ENCODE measurements at places on chromosomes 5 and 9.

- DNase-seq: no peak
Observed at GRCh38 chr9:81146684-81147337, 542.5 kb downstream of the TLE1 start.

DNA sequence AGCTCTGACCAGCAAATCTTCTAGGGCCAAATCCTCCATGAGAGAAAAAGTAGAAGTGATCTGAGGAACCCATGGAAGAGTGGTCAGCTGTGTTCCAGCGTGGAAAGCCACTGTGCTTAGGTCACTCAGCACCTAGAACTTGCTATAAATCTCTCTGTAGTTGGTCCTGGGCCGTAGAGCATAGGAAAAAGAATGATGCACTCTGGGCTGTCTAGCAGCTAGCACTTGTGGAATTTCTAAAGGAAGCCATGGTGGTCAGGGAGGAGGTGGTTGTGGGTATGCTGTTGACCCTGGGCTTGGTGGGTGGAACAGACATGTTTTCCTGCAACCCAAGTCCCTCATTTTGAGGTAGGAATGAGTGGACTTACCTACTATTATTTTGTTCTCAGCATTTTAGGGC is 48.1 kb downstream of the GGTA1 start:
- no peak for DNase-seq

GRCh38 chr5:109739741-109740728 is 50.3 kb downstream of the MAN2A1 start:
- no peak for DNase-seq

- DNase-seq: no peak
Observed at GRCh38 chr5:58640011-58640410, 57.1 kb downstream of the RAB3C start.

GRCh38 chr5:149114403-149115312 is 26.6 kb upstream of the ABLIM3 start:
- peak; percentile 12 for DNase-seq

DNA sequence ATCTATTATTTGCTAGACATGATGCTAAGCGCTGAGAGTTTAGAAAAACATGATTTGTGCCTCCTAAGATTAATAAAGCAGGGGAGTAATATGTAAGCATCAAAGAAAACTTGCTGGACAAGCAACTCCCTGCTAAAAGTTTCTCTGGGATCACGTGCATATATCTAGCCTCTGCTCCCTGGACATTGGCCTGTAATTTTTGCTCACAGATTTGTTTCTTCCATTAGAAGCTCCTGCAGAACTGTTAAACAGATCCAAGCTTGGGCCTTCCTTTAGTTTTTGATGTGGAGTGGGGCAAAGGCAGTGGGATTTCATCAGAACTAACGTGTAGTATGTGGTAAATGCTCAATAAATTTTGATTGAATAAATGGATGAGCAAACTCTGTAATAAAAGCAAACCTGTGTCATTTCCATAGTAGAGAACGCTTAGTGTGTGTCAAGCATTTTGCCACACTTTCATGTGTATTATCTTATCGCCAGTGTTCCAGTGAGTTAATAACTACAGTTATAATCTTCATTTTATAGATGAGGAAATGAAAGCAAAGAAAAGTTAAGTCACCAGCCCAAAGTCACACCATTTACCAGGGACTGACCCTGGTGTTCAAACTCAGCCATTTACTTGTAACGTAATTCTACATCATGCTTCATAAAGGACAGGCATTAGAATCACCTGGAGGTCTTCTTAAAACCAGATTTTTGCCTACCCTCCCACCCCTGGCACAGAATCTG is 100.3 kb downstream of the PCSK5 start:
- DNase-seq: no peak

GRCh38 chr5:111142932-111143331 is 50.8 kb downstream of the WDR36 start:
- no peak for DNase-seq

DNA sequence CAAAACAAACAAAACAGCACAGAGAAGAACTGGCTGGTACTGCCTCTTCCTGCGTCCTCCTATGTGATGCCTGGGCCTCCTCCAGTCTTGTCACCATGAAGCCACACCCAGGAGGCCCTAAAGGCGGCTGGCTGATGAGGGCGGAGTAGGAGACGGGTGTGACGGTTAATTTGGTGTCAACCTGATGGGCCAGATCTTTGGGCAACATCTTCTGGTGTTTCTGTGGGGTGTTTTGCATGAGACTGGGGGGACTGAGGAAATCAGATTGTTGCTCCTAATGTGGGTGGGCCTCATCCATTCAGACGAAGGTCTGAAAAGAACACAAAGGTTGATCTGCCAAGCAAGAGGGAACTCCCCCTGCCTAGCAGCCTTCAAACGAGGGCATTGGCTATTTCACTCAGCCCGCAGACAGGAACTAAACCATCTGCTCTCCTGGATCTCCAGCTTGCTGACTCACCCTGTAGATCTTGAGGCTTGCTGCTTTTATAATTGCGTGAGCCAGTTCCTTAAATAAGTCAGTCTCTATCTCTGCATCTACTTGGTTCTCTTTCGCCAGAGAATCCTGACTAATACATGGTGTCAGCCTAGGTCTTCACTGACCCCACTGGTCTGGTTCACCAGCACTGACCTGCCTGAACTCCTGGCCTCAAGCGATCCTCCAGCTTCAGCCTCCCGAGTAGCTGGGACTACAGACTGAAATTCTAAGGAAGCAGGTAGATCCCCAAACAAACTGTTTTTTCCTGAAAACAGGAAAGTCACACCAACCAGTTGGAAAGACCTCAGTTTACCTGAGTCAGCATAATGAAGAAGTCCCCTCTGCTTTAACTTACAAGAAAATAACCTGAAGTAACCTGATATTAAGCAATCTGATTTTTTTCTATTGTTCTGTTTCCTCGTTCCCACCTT is 12.8 kb upstream of the ZFP62 start:
- DNase-seq: no peak

- no peak for DNase-seq
Observed at GRCh38 chr5:116542619-116543018, 32.0 kb downstream of the SEMA6A start.

GRCh38 chr9:94908583-94909249 is 182.2 kb downstream of the AOPEP start:
- no peak for DNase-seq

GRCh38 chr9:71830929-71831328 is 62.6 kb upstream of the CEMIP2 start:
- no peak for DNase-seq

DNA sequence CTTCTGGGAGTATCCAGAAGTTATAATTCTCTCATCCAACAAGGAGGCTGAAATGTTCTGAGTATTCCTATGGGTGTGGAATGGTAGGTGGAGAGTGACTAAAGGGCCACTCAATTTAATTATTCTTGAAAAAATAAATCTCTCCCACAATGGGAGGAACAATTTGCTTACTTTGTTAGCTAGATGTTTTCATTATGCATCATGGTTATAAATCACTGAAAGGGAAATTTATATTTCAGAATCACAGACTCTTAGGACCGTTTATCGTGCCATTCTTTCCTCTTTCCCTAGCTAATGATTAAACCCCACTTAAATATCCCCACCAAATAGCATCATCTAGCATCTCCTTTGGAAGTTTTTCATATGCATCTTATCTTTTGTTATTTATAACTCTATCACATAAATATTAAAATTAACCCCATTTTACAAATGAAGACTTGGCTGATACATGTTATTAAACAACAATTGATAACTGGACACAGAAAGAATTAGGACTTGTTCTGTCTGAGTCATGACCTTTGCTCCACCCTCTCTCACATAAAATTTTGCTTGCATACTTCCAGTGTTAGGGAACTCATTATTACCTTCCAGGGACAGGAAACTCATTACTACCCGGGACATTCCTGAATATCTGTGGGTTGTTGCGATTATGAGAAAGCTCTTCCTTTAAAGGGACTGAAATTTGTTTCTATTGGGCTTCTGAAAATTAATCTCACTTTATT is 94.9 kb upstream of the NMUR2 start:
- no peak for DNase-seq

DNA sequence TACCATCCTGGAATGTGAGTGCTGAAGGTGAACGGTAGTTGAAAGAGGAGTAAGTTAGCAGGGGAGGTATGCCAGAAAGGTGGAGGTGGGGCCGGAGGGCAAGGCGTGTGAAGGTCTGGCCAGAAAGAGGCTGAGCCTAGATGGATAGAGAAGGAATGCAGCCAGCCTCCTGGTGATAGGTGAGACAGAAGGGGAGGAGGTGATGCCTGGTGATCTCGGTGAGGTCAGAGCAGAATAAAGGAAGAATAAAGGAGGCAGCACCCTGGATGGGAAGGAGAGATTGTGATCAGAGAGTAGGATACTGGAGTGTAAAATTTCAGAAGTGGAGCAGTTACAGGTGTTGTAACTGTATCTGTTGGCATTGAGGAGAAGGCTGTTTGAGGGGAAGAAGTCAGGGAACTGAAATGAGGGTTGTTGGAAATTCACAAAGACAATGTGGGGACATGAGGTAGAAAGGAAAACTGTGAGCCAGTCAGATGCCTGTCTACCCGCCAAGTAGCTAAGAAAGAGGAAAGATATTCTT is 2.0 kb downstream of the GNG10 start:
- DNase-seq: no peak

- DNase-seq: no peak
Observed at GRCh38 chr5:35171078-35171477, 59.2 kb downstream of the PRLR start.

- no peak for DNase-seq
Observed at GRCh38 chr5:67246546-67247268, 50.1 kb upstream of the CD180 start.

DNA sequence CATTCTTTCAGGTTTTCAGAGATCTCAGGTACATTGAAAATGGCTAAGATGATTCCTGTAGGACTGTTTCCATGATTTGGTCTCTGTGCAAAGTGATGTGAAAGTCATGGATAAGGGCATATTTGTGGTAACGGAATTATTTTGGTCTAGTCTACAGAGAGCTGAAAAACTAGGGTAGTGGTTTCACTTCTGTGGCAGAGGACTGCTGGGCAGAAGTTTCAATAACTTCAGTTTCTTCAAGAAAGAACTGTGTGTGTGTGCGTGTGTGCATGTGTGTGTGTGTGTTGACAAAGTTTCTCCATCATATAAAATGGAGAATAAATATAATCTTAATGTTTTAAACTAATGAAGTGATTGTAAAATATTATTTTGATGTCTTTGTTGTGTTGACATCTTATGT is 4.3 kb downstream of the CNOT8 start:
- no peak for DNase-seq

GRCh38 chr9:131954299-131954698 is 125.4 kb downstream of the MED27 start:
- no peak for DNase-seq

DNA sequence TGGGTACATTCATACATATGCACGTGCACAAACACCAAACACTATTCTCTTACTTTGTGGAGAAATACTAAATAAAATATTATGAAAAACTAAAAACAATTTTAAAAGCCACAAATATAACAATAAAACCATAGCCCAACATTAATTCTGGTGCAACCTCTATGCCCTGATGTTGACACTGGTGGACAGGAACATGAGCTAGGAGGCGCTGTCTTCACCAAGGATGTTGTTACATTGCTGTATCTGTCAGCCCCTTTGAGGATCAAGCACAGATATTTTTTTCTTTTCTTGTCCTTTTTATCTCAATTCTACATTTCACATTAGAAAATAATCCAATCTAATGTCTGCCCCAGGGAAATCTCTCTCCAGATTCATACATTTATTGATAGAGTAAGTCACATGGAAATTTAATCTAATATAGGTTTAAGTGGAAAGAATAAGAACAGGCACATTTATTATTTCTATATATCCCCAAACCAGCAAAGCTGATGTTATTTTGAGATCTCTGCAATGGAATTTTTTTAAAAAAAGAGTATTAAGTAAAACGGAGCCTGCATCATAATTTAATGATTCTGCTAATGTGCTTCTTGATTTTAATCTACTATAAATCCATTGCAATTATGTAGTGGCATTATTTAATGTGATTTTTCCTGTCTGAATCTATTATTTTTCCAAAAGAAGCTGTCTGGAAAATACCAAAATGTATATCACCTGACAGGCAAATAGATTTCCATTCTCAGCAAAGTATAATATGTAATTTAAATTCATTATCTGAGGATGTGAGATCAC is 716.5 kb downstream of the MTRR start:
- no peak for DNase-seq

GRCh38 chr9:88892724-88893123 is 98.5 kb upstream of the S1PR3 start:
- no peak for DNase-seq

DNA sequence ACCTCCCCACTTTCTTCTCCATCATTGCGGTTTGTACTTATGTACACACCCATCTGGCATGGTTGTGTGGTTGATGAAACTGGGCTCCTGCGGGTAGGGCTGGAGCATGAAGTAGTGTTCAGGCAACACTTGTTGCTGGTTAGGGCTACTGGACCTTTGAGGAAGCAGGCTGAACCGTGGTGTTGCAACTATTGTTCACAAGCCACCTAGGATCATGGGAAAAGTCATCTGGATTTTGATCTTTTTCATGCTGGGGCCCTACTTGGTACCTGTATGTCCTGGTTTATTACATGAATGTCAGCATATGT is 40.1 kb upstream of the TIFAB start:
- no peak for DNase-seq

DNA sequence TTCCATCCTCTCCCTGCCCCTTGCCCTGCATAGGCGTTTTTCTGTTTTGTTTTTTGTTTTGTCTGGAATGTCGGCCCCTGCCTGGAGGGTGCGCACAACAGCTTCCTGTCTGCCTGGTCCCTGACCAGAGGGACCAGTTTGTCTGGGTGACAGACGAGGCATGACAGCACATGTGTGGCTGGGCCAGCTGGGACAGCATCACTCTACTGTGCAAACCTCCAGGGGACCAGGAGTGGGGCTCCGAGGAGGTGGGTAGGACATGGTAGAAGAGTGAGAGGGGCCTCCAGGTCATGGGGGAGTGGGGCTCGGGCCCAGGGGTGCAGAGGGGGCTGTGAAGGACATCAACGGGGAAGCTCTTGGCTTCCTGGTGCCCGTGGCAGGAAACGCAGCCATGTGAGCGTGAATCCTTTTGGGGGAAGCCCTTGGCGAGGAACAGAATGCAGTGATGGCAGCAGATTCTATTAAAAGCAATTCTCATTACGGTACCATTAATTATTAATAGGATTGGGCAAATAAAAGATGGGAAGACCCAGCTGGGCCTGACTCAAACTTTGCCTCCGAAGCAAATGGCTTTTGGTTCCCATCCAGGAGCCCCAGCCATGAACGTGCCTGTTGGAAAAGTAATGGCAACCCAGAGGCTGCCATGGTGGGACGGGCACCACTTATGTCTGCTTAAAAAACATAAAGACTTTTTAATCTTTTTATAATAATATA is 184.4 kb upstream of the IER5L start:
- DNase-seq: no peak

DNA sequence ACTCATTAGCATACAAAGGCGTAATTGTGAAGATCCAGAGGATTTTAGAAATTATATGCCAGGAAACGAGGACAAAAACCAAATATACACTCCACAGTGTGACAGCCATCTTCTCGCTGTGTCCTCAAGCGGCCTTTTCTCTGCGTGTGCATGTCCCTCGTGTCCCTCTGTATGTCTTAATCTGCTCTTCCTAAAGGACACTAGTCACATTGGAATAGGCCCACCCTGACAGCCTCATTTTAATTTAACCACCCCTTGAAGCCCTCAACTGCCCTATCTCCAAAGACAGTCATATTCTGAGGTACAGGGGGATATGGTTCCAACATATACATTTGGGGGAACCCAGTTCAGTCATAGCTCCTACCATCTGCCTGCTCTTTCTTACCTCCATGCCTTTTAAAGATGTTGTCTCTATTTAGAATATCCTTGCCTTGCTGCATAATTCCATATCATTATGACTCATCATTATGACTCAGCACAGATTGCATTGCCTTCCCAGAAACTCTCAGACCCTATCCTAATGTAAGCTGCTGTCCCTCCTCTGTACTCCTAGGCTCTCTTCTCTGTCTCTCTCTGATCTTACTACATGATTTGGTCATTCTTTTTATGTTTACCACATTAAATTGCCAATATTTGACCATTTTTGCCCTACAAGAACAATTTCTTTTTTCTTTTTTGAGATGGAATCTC is 210.9 kb downstream of the AOPEP start:
- no peak for DNase-seq
